Activated naive CD8-positive, alpha-beta T cell treated with anti-CD3 and anti-CD28 coated beads, Interleukin-2, amount 10 ng/mL, durations not matched to agents 7 days and 5 days (primary cell): ENCODE measurements at places on chromosomes 16 and 17. TPM values are rescaled to one million over a fixed set of nuclear protein-coding genes. Genes with fewer than 3 reads are reported as not detected.

CCL3 gene
- total RNA-seq = 4.7 TPM

PIP4K2B gene
- total RNA-seq = 55.1 TPM

PFAS gene
- 47.2 TPM for total RNA-seq

DNA sequence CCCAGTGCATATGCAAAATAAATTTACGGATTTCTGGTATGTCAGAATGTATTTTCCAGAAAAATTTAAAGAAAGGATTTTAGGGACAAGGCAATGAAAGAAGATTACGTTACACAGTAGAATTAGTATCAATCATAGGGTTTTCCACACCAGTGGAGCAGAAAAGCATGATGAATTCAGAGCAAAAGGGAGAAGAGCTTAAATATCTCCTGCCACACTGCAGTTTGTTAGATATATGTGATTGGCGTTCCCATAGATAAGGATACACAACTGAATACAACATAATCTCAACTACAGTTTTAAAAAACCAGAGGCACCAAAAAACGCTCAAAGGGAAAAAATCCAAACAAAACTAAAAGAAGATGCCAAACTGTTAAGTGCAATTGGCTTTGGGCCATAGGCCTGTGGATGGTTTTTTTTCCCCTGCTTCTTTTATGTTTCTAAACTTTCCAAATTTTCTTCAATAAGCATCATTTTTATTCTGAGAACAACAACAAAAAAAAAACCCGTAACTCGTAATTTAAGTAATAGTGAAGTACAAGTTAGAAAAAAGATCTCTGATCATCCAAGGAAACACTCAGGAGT lies 22.3 kb downstream of the MARF1 start:
- no peak for DNase-seq

DNA sequence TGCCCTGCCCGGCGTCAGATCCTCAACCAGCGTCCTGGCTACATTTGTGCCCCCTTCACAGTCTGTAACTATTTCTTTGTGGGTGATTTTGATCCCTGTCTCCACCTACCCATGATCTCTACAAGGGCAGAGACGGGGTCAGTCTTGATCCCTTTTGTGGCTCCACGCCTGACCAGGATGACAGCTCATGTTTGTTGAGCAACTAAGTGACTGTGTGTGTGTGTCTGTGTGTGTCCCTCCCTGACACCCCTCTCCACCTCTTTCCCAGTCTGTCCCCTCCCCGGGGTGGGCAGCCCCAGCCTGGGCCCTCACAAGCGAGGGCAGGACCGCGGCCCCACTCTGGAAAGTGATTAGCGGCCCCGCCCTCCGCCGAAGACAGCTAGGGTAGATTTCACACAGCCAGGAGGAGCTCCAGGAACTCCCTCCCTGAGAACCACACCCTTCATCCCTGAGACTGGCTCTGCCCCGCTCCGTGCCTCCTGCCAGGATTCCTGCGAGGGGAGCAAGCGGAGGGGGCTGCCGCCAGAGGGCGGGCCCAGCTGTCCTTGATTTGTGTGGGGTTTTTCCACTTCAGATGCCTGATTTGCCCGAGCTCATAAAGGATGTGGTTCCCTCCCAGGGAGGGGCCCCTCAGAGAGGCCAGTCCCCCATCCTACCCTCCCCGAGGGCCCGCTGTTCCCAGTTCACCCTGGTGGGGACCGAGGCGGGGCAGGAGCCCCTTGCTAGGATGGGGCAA lies 5.3 kb upstream of the HS3ST6 start:
- DNase-seq = no peak

DNA sequence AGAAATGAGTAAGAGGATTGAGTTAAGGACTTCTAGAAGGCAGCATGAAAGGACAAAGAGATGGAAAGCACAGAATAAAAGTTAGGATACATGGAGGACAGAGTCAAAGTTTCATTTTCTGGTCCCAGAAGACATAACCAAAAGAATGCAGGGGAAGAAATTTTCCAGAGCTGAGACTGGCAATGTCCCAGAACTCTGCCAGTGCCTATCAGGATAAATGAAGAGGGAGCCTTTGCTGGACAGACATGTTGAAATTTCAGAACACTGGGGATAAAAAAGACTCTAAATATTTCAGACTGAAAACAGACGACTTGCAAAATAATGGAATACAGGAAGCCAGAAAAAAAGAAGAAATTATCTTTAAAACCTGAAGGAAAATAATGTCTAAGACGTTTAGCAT lies 55.7 kb downstream of the NT5M start:
- DNase-seq = no peak

GRCh38 chr16:23566724-23567123 lies 9.2 kb downstream of the UBFD1 start:
- no peak for DNase-seq

- no peak for DNase-seq
These were observed 1.2 kb downstream of the BRIP1 start for GRCh38 chr17:61862105-61862574.

GRCh38 chr17:28967221-28968135 lies 16.2 kb upstream of the PHF12 start:
- no peak for DNase-seq

DNA sequence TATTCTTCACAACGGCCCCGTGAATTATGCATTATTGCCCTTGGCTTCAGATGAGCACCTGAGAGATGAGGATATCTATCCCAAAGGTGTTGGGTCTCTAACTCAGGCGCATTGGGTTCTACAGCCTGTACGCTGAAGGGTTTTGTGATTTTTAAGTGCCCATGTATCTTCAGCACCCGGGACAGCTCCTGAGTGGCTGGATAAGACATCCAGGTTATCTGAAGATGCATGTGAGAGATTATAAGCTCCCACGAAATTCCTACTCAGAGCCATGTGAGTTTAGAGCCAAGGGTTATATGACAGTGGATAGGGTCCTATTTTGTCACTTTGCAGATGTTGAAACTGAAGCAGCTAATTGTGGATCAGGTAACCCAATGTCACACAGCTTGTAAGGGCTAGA lies 612.3 kb upstream of the EEF2KMT start:
- no peak for DNase-seq
